ENCODE measurements at places on chromosomes 2 and 18.
A peak's percentile ranks its signal among the peaks of the same experiment; 100 is the strongest.

GRCh38 chr2:150060341-150060740 lies 427.1 kb downstream of the RND3 start:
- DNase-seq, result no peak

GRCh38 chr2:101806701-101807100 lies 109.2 kb downstream of the MAP4K4 start:
- no peak for DNase-seq

GRCh38 chr2:230987137-230988020 lies 8.5 kb upstream of the SPATA3 start:
- peak; percentile 62 for DNase-seq

- DNase-seq, result no peak
Measured at GRCh38 chr2:38371235-38371634, 5.8 kb downstream of the ATL2 start.

DNA sequence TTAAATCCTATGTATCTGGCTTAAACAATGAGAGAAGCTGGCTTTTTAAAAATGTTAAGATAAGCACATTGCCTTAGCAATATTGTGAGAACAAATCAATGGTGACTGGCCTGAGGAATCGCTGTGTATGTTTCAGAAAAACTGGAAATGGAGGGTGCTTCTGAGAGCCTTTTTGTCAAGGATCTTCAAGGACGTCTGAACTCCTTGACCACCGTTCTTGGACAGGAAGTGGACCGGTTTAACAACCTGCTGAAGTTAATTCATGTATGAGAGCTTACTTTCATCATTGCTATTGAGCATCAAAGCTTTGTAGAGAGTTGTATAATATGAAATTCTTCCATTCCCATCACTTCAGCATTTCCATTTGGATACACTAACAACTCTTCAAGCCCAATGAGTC lies 72.6 kb downstream of the TRABD2A start:
- no peak for DNase-seq

GRCh38 chr2:237744613-237745249 lies 53.8 kb upstream of the RBM44 start:
- DNase-seq, result peak; percentile 66

DNA sequence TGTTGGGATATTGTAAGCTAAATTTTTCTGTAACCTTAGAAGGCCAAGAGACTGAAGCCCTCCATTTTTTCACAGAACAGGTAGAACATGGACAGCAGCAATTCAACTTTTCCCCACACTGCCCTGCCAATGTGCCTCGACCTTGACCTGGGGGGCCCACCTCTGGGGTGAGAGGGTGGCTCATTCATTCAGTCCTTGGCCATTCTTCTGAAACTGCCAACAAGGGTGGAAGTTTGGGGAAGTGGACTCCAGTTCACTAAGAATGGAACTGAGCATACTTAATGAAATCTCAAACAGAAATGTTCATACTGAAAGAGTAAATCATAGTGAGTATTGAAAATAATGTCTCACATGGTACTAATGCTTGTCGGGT lies 1.1 kb downstream of the EEF1B2 start:
- no peak for DNase-seq

DNA sequence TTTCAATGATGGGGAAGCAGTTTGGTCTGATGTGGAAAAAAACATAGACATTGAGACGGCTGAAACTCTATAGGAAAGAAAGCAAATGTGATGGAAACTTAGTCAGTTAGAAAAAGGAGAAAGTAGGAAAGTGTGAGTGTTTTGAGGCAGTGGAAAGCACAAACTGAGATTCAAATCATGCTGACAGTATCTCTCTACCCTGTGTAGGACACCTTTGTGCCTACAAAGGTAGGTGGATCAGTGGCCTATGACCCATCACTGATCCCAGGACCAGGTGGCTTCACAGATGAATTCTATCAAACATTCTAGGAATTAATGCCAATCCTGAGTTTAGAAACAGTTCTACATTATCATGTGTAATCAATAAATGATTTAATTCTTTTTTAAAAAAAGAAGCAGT lies 57.1 kb downstream of the CD226 start:
- DNase-seq, result no peak

GRCh38 chr2:118774458-118775133 lies 72.9 kb downstream of the EN1 start:
- no peak for DNase-seq

GRCh38 chr2:16050908-16051489 lies 110.6 kb downstream of the MYCN start:
- no peak for DNase-seq

All from central memory CD4-positive, alpha-beta T cell (primary cell).